ENCODE measurements at places on chromosomes 6 and 20.

DNA sequence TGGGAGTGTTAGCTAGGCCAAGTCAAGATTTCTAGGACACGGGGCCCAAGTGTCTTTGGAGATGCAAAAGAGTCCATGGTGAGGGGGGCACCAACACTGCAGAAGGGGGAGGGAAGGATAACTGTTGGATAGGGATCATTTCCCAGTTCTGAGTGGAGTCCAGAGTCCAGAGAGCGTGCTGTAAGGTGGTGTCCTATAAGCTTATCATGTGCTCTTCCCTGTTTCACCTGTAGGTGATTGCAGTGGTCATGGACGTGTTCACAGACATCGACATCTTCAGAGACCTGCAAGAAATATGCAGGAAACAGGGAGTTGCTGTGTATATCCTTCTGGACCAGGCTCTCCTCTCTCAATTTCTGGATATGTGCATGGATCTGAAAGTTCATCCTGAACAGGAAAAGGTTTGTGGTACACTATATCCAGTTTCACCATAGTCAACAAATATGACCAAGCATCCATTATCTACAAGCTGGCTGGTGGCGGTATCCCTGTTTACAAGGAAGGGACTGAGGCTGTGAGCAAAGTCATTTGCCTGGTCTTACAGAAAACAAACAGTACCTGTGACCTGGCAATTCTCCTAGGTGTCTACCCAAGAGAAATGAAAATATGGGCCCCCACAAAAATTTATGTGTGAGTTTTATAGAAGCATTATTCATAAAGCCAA is 15.6 kb downstream of the FAM83D start:
- DNase-seq, result no peak

- DNase-seq, result no peak
These were observed 13.3 kb downstream of the ELOVL5 start for GRCh38 chr6:53335224-53335994.

DNA sequence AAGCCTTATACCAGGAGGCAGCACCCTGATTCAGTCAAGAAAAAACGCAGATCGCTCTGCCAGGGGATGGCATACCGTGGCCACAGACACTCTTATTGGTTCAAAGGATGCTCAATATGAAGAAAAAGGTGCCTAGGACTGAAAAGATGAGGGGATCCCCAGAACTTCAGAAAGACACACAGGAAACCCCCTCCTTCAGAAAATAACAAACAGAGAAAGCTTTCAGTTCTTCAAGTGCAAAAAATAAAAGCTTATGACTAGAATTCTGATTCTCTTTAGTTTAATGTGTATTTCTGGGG is 17.7 kb upstream of the MYB start:
- DNase-seq, result no peak

DNA sequence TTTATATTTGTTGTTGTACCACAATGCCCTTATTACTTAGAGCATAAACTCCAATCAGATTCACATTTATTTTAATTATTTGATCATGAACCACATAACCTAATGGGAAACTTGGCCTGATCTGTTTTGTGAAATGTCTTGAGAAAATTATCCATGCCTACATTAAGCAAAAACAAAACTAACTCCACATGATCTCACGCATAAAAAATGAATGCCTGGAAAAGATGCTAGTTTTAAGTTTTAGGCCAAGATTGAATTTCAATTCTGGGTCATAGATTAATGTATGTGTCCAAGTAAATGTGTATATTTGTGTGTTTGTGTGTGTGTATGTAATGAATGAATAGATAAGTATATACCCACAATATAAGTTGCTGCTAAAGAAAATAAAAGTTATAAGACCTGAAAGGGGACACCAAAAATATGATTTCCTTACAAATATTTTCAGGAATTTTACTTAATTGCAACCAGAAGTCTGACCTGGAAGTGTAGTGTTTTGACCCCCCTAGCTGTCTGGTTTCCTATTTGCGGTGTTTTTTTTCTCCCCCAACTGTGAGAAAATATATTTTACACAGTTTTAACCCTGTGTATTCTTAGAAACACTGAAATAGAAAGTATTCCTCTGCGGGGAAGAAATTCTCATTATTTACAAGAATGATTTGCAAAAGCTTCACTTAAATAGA is 97.2 kb downstream of the JAG1 start:
- DNase-seq, result no peak

- no peak for DNase-seq
These were observed 278.2 kb upstream of the SUPT3H start for GRCh38 chr6:45655745-45656476.

DNA sequence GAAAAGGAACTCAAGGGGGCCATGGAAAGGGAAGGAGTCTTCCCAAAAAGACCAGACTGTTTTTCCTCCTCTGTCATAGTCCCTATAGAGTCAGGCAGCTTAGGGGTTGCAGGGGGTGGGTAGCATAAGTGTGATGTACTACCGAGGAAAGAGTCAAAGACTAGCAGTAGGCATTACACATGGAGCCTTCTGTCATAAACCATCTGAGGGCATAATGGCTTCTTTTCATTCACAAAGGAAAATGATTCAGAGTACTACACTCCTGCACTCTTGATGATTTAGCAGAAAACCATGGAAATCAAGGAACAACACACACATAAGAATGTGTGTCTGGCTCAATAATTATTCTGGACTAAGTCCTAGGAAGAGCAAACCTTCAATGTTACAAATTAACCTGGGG is 14.9 kb downstream of the PLN start:
- no peak for DNase-seq

GRCh38 chr20:12219798-12220197 is 302.1 kb downstream of the BTBD3 start:
- DNase-seq, result no peak

- no peak for DNase-seq
These were observed 3.4 kb downstream of the OXT start for GRCh38 chr20:3074812-3075211.
